NCI-H524 (cell line): ENCODE measurements at places on chromosomes 3 and 15.

- DNase-seq, result no peak
These were observed 419.4 kb downstream of the GRM7 start for GRCh38 chr3:7280318-7280717.

DNA sequence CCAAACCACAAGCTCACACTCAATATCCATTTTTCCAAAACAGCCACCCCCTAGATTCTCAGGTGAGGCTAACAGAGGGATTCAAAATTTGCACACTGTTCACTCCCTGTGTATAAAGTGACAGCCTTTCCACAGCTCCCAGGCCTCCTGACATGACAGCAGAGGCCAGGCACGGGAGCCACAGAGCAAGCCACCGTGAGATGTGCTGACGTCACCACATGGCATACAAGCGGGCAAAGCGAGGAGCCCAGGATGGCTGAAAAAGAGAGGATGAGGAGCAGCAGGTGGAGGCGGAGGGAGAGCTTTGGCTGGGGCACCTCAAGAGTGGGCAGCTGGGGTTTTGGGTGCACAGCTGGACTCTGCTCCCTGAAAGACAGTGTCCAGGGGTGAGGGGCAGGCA lies 27.1 kb downstream of the EHD4 start:
- no peak for DNase-seq

DNA sequence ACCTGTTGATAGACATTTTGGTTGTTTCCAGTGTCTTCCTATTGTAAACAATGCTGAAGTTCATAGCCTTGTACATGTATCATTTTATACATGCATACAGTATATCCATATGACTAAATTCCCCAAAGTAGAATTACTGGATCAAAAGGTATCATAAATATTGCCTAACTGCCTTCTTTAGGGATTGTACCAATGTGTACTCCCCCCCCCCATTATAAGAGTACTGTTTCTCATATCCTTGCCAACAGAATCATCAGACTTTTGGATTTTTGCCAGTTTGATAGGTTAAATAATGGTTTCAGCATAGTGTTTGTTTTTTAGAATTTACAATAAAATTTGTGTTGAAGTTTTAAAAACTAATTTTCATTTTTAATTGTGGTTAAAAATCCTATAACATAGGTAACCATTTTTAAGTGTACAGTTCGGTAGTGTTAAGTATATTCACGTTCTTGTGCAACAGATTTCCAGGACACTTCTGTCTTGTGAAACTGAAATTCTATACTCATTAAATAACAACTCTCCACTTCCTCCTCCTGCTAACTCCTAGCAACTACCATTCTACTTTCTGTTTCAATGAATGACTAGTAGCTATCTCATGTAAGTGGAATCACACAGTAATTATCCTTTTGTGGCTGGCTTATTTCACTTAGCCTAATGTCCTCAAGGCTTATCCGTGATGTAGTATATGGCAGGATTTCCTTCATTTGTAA lies 30.8 kb upstream of the MAP3K13 start:
- DNase-seq, result peak; percentile 21

DNA sequence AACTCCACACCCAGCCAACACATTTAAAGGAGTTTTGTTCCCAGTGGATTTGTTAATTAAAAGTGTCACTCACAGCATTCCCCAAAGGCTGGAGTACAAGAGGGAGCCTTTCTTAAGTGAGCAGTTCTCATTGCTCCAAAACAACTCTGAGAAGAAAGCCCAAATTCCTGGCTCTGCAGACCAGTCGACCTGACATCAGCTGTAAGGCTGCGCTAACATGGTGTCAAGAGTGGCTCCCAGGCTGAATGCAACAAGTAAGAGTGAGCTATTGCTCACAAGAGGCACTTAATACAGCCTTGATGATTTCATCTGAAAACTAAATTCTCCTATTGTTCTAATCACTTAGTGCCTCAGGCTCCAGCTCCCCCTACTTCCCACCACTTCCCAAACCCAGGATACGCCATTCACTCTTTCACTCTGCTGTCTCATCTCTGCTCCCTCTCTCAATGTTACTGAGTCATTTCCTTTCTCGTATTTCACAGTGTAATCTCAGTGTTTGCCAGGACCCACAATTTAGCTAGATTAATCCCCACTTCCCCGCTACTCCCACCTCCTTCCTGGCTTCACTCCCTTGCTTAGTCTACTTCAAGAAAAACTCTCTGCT lies 81.8 kb downstream of the WWTR1 start:
- no peak for DNase-seq

DNA sequence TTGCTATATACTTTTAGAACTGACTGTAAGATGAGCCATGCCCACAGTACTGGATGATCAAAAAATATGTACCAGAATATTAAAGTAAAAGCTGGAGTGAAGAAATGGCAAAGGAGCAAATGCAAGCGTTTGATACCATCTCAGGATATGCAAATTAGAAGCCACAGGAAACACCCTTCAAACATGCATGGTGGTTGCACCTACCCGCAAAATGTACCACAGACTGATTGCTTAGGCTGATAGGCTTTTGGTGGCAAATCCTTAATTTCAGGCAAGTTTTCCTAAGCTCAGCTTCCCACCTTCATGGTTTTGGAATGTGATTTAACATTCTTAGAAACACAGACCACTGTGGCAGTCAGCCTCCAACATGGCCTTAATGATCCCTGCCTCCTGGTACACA lies 149.0 kb downstream of the PDZRN3 start:
- no peak for DNase-seq

- peak; percentile 42 for DNase-seq
These were observed 1.2 kb upstream of the EIF3J start for GRCh38 chr15:44535523-44536301.

DNA sequence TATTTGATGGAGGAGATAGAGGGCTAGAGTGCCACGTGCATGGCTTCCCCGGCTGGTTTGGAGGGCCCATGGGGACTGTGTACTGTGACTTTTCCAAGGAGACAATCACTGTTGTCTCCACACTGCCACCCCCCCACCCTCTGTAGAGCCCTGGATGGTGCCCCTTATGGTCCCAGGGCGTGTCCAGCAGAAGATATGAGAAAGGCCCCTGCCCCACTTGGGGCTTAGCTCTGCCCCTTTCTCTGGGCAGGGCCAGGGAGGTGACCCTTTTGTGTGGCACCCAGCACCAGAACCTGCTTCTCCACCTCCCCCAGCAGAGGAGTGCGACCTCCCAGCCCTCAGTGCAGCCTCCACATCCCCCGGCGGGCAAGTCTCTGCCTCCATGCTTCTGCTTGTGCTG lies 32.1 kb downstream of the SPSB4 start:
- no peak for DNase-seq

DNA sequence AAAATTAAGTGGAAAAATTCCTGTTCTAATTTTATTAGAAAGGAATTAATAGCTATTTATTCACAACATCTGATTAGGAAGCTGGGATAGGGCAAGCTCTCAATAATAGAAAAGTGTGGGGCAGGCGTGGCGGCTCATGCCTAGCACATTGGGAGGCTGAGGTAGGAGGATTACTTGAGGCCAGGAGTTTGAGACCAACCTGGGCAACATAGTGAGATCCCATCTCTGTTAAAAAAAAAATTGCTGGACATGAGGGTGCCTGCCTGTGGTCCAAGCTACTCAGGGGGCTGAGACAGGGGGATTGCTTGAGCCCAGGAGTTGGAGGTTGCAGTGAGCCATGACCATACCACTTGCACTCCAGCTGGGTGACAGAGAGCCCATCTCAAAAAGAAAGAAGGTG lies 119.6 kb downstream of the TCF12 start:
- no peak for DNase-seq

- no peak for DNase-seq
These were observed 53.7 kb upstream of the ABHD17C start for GRCh38 chr15:80641384-80641783.

DNA sequence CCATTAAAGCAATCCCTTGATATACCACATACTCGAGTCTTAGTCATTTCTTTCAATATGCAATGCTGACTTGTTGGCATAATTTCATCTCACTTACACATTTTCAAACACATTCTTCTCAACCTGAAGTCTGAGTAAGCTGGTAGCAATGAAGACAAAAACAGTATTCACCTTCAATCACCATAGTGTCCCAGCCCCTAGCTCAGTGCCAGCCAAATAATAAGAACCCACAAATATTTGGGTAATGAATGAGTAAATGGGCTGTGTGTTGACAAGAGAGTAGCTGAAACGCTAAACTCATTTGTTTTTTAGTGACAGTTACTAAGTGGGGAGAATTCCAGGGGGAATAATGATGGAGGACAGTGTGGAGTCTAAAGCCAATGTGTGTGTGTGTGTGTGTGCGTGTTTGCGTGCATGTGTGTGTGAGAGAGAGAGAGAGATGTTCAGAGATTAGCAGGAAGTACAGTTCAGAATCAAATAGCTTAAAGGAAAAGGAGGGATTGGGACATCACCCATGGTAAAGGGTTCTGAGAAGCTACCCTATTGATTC lies 165.7 kb downstream of the GAP43 start:
- no peak for DNase-seq
